ENCODE measurements at places on chromosomes 16 and 17. TPM values are rescaled to one million over a fixed set of nuclear protein-coding genes. Genes with fewer than 3 reads are reported as not detected.

DNA sequence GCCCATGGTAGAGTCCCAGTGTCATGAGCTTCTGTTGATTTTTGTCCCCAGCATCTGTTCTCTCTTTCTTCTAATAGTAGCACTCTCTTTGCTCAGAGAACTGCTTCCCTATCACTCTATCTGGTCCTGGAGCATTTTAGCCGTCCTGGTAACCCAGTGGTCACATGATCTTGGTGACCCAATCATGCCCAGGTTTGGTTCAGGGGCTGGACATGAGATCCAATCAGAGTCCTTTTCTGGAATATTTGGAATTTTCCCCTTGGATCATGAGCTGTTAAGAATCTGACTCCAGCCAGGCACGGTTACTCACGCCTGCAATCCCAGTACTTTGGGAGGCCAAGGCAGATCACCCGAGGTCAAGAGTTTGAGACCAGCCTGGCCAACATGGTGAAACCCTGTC is 197.0 kb downstream of the RAB11FIP4 start:
- no peaks in the 10 kb centered on the region for H3K36me3 ChIP-seq
- no peak overlapping the region for H3K4me3 ChIP-seq
- H3K27ac ChIP-seq = no peak overlapping the region
- DNase-seq = no peak
- H3K4me1 ChIP-seq = peaks cover 7% of the 10 kb centered on the region

GRCh38 chr16:88983165-88983564 is 6.2 kb upstream of the CBFA2T3 start:
- no peaks in the 10 kb centered on the region for H3K27me3 ChIP-seq
- no peaks in the 10 kb centered on the region for H3K36me3 ChIP-seq
- no peak overlapping the region for H3K27ac ChIP-seq
- H3K4me1 ChIP-seq = no peaks in the 10 kb centered on the region
- no peak overlapping the region for H3K4me3 ChIP-seq

GRCh38 chr17:35866341-35866950 is 2.2 kb downstream of the HEATR9 start:
- DNase-seq = no peak
- H3K27me3 ChIP-seq = no peaks in the 10 kb centered on the region
- H3K36me3 ChIP-seq = no peaks in the 10 kb centered on the region
- H3K4me3 ChIP-seq = no peak overlapping the region
- H3K4me1 ChIP-seq = no peaks in the 10 kb centered on the region
- H3K27ac ChIP-seq = no peak overlapping the region

GRCh38 chr16:57084257-57084770 is 8.1 kb upstream of the CPNE2 start:
- DNase-seq = peak; percentile 57
- H3K36me3 ChIP-seq = no peaks in the 10 kb centered on the region
- H3K4me3 ChIP-seq = no peak overlapping the region
- no peak overlapping the region for H3K27ac ChIP-seq

The NDUFB10 gene
- 592 TPM for total RNA-seq

All from gastrocnemius medialis (tissue), 4 donors.